ENCODE measurements at places on chromosomes 5 and 9.

DNA sequence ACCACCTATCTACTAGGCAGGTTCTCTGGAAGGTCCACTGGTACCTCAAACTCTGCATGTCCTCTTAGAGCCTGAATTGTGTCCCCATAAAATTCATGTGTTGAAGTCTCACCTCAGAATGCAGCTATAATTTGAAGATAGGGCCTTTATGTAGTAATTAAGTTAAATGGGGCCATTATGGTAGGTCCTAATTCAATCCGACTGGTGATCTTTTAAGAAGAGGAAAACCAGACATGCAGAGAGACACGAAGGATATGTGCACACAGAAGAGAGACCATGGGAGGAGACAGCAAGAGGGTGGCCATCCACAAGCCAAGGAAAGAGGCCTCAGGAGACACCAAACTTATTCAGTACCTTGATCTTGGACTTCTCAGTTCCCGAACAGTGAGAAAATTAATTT lies 345.4 kb downstream of the ENC1 start:
- DNase-seq = no peak

GRCh38 chr5:172043865-172044264 lies 37.4 kb upstream of the FBXW11 start:
- no peak for DNase-seq

GRCh38 chr5:142382186-142382585 lies 57.4 kb upstream of the SPRY4 start:
- DNase-seq = no peak

- no peak for DNase-seq
Observed at GRCh38 chr9:117587263-117587662, 116.9 kb upstream of the TLR4 start.

- DNase-seq = no peak
Observed at GRCh38 chr5:160363211-160363610, 7.2 kb downstream of the C1QTNF2 start.

DNA sequence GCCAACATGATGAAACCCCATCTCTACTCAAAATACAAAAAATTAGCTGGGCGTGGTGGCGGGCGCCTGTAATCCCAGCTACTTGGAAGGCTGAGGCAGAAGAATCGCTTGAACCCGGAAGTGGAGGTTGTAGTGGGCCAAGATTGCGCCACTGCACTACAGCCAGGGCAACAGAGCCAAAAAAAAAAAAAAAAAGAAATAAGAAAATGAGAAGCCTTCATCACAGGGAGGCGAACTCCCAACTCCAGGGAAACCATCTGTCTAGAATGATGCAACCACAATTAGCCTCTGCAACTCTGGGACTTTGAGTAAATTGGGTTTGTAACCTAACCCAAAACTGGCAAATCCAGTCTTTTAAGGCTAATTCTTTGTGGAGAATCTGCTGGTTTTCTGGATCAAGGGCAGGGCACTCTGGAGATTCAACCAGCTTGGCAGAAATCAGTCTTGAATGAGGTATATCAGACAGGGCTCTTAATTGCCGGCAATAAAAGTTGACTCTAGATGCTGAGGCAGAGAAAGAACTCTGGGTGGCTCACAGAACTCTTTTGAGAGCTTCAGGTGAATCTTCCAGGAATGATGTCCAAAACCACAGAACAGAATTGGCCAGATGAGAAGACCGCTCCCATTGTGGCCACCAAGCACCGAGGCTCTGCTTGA lies 9.9 kb downstream of the S100Z start:
- DNase-seq = no peak

DNA sequence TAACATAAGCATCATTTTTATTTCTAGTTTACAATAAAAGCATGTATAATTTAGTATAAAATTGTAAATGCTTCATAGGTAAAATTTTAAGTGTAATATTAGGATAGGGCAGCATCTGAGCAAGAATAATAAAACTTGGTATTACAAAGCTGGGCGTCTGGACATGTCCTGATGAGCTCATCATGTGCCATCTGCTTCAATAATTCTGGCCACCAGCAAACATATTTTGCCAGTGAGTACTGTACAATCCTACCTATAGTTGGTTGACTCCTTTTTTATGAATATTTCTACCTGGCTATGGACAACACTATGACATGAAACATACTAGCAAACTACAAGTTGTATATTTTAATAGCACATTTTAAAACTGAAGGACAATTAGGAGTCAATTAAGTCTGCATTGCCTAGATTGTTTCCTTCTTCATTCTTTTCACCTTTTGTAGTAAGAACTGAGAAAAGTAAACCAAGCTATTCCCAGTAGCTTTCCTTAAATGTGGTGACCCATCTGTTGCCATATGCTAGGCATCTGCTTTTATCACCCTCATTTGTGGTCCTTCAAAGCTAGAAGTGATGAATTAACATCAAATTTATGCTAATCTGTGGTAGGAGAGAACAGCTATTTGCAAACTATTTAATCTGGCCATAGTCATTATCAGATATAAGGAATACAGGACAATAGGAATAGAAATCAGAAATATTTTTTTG lies 23.4 kb downstream of the LURAP1L start:
- no peak for DNase-seq

- DNase-seq = no peak
Observed at GRCh38 chr5:74314906-74315305, 325.6 kb downstream of the ENC1 start.

GRCh38 chr5:65823204-65823603 lies 101.2 kb downstream of the NLN start:
- no peak for DNase-seq

Data from stimulated activated CD4-positive, alpha-beta T cell treated with anti-CD3 and anti-CD28 coated beads, Interleukin-1b, Interleukin-23, amount 100 ng/mL, for 48 hours (primary cell).